ENCODE measurements at places on chromosomes 3 and 15.

DNA sequence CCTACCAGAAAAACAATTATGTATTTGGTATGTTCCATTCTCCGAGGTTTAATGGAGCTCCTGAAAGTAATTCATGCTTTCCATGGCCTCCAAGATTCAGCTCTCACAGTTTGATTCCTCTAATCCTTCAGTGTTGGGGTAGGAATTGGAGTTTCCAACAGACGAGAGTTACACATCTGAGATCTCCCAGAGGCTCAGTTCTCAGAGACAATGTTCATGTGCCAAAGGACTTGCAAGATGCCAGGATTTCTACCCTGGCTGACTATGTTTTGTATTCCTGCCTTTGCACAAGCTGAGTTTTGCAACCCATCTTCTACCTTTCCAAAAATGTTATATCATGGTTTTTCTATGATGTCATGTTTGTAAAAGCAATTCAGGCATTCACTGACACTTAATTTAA is 322.9 kb downstream of the ERC2 start:
- no peak for DNase-seq

- no peak for DNase-seq
These were observed 184.9 kb downstream of the MINAR1 start for GRCh38 chr15:79617071-79617470.

DNA sequence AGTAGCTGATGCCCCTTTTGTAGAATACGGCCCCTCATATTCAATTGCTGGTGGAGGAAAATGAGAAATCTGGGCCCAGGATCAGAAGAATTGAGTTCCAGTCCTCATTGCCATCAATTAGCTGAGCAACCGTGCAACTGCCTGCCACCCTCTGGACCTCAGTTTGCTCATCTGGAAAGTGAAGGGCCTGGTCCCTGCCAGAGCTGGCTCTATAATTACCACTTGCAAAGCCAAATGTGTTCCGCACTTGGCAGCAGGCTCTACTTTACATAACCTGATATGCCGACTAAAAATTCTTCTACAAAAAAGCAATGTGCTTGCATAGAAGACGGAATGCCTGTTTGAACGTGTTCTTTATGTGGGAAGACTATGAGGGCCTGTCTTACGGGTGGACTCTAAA is 8.6 kb upstream of the ITGB5 start:
- DNase-seq: no peak

DNA sequence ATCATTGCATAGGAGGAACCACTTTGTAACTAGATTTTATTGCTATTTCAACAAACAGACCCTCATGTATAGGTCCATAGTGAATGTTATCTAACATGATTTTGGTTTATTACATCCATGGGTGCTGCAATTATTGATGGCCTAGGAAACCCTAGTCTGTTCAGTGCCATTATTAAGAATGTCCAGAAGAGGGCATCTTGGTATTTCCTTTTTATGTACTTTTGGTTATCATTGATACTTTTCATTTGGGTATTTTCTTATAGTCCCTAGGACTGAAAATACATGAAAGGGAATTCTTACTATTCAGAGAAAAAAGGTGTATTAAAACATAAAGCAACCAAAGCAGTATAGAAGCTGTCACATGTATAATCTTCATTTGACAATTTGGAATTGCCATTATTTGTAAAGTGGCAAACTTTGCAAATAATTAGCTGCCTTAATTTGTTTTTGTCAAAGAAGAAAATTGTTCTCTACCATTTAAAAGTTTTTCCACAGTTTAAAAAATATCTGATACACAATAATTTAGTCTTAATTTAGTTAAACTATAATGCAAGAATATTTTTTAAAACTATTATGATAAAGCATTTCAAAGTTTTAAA is 48.7 kb downstream of the CNOT10 start:
- no peak for DNase-seq

DNA sequence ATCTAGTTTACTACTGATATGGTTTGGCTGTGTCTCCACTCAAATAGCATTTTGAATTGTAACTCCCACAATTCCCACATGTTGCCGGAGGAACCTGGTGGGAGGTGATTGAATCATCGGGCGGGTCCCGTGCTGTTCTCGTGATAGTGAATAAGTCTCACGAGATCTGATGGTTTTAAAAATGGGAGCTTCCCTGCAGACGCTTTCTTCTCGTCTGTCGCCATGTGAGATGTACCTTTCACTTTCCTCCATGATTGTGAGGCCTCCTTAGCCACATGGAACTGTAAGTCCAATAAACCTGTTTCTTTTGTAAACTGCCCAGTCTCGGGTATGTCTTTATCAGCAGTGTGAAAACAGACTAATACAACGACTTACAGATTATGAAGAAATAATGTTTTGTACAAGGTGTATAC is 35.6 kb upstream of the PYDC2 start:
- DNase-seq: no peak

DNA sequence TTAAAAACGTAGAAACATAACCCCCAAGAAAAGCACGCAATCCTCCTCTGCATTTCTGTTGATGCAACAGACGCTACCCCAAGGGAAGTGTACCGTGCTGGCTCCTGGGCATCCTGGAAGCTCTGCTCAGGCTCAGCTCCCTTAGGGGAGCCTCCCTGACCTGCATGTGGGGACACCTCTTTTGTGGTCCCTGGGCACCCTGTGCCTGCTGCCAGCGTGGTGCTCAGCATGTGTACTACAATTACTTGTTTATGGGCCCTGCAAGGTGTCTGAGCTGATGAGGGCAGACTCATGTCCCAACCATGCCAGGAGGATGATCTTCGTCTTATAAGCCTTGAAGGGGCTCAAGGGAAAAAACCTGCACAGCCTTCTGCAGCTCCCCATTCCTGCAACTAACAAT is 18.3 kb downstream of the EHD4 start:
- no peak for DNase-seq

DNA sequence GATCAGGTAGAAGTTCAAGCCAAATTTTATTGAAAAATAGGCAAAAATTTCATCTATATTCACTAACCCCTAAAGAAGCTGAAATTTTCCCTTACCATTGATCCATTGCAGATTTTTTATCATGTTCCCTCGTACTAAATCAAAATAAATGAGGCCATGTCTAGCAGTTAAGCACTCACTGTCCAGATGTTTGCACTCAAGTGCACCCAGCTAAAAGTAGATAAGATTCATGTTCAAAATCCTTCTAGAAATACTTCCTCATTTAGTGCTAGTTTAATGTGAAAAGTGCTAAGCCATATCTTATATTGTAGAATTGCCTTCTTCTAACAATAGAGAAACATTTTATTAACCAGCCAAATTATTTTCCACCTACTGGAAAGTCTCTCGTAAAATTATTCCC is 164.7 kb upstream of the UBE2E2 start:
- no peak for DNase-seq

GRCh38 chr3:190581041-190581541 is 67.2 kb downstream of the IL1RAP start:
- DNase-seq: no peak

DNA sequence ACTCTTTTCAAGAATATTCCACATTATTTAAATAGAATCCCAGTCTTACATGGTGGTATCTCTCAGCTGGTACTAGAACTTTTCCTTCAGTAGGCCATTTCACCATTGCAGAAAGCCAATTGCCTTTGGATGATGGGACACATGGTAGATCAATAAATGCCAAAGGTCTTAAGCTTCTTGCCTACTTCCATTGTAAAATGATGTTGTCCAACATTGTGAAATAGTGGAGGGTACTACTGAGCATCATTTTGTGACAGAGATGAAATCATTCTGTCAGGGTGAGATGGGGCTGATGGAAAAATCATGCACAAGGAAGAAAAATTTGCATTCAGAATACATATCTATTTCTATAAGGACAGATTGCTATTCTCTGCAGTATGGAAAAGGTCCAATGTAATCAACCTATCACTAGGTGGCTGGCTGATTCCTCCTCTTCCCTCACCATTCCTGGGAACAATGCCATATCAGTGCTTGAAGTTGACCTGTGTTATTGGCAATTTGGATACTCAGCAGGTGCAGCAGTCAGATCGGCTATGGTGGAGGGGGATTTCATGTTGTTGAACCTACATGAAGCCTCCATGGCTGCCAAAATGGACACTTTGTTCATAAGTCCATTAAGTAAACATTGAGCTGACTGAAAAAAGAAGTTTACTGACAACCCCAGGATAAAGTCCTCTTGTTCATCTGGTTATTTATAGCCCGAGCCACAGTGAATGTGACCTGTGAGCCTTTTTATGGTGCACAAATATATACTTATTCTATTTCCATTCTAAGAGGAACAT is 596.9 kb upstream of the ARPP21 start:
- DNase-seq: no peak

DNA sequence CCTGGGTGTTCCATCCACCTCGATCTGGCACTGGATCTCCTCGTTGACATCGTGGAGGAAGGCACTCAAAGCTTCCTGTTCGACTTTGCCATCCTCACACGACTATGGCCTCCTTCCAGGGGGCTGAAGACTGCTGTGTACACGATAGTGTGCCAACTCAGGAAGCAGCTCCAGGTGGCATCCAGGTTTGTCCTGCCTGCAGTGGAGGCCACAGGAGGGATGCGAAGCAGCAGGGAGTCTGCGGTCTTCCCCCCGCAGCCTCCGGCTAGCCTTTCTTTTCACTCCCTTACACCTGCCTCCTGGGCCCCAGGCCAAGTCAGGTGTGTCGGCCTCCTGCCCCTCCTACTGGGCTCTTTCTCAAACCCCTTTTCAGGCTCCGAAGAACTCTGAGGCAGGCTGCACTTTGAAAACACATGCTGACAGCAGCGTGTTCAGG is 32.2 kb downstream of the SYNM start:
- no peak for DNase-seq

GRCh38 chr15:47394286-47394809 is 323.0 kb upstream of the SEMA6D start:
- DNase-seq: no peak

- no peak for DNase-seq
These were observed 31.6 kb upstream of the PDZRN3 start for GRCh38 chr3:73656241-73656890.

DNA sequence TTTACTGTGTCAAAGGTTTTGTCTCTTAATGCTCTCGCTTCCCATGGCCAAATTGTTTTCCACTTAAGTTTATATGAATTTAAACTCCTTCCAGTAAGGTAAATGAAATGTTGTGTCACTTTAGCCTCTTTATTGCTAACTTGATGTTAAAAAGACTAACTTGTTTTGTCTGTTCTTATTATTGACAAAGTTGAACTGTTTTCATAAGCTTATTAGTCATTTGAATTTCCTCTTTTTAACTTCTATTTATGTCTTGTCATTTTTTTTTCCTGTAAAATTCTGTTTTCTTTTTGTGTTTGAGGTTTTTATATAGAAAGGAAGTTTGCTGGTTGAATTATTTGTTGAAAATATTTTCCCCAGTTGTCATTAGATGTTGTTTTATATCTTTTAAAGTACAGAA is 25.8 kb downstream of the FAM98B start:
- DNase-seq: no peak

DNA sequence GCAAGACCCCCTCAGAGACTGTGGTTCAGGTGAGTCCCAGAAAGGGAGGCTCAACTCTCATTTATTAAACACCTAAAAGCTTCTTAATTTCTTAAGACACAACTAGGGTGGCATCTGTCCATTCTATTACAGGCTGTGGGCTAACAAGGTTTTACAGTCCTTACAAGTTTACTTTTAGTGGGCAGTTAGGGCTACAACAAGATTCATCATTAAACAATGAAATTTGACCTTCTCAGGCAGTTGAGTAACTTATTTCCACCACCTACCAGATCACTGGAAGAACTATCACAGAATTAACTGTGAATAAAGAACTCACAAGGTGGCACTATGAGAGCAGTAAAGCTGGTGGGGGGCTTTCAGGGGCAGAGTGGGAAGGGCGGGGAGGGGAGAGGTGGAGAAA is 132.6 kb downstream of the PLD1 start:
- DNase-seq: no peak

- DNase-seq: no peak
These were observed 1.1 kb upstream of the GPR62 start for GRCh38 chr3:51954105-51954504.

DNA sequence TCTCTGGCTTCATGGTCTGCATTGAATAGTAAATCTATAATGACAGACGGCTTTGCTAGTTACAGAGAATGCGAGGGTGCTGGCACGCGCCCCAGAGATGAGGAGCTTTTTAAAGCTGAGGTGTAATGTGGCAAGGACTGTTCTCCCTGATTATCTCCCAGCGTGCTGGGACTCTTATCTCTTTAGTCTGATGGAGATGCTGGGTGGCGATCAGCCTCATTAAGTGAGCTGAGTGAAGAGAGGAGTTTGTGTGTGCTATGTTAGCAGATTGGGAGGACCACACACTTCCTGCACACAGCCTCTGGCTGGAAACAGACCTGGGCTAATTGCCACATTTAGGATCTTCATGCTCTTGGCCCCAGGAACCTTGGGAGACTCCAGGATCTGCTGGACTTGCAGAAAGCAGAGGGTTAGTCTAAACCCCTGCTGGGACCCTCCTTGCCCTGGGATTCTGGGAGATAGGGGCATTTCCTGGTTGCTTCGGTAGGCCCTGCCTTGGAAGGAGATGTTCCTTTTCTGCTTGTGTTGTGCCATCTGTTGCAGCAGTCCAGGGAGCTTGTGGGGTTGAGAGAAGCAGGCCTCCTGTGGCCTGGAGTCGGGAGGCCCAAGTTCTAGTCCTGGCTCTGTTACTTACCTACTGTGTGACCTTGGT is 15.0 kb downstream of the PDIA5 start:
- no peak for DNase-seq

GRCh38 chr3:150341891-150342290 is 66.2 kb upstream of the TSC22D2 start:
- no peak for DNase-seq

GRCh38 chr3:190533511-190534281 is 19.8 kb downstream of the IL1RAP start:
- no peak for DNase-seq

DNA sequence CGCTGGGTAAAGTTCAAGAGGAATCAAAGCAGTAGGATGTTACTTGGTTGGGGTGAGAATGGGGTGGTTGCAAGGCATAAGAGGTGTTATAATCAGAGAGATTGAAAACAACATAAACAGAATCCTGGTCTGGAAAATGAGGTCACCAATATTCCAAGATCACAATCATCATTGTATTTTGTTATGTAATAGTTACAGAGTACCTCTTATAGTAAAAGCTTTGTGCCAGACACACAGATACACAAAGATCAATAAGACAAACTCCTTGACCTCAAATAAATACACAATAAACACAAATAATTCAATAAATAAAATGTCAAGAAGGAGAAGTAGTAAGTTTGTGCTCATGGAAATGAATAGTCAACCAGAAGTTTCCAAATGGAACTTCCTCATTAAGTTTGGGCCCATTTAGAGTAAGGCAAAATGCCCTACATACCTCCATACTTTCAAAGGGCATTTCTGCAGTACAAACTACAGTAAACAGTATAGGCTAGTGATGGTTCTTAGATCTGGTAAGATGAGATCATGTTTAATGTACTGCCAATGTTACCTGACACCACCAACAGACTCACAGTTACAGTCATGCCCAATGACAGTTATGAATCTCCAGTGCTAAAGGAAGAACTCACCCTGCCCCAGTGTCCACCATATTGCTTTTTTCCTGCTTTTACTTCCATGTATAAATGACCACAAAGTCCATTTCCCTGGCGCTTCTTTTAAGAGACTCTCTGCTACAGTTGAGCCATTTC is 93.4 kb downstream of the KCNMB2 start:
- no peak for DNase-seq

Measured in activated T-helper 1 cell treated with Interleukin-2 at 50 U/mL for 16 hours (primary cell).